Stimulated activated CD4-positive, alpha-beta T cell treated with anti-CD3 and anti-CD28 coated beads, Interleukin-15, amount 100 ng/mL, for 1 hour (primary cell): ENCODE measurements at places on chromosomes 5 and 9.

DNA sequence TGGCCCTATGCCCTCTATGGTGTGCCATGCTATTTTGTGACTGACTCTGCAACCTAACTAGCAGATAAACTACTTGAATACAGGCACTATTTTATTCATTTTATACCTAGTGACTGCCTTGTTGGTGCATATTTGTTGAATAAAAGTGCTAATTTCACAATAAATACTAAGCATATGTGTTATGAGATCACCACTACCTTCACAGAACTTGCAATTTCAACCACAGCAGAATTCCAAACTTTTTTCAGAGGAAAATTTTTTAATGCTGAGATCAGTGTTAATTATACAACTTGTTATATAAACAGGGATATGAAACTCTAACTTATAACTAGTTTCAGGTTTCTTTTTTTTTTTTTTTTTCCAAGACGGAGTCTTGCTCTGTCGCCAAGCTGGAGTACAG is 94.8 kb downstream of the NR3C1 start:
- DNase-seq = no peak

GRCh38 chr9:84121991-84122523 is 141.5 kb downstream of the RMI1 start:
- DNase-seq = no peak

DNA sequence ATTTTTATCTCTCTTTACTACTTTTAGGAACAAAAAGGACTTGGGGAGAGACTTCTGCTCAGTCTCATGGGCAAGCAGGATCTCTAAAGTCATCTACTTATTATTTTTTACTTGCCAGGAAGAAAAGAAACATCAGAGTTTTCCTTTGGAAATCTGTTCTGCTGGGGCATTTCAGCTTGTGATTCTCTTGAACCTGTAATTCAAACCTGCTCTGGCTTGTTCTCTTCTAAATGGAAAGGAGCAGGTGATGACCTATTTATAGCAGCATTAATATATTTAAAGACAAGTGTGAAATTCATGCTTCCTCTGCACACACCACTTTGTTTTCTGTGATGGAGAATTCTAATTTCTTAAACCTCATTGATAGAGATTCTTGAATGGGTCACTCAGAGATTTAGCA is 2.0 kb downstream of the ADCY2 start:
- DNase-seq = no peak

DNA sequence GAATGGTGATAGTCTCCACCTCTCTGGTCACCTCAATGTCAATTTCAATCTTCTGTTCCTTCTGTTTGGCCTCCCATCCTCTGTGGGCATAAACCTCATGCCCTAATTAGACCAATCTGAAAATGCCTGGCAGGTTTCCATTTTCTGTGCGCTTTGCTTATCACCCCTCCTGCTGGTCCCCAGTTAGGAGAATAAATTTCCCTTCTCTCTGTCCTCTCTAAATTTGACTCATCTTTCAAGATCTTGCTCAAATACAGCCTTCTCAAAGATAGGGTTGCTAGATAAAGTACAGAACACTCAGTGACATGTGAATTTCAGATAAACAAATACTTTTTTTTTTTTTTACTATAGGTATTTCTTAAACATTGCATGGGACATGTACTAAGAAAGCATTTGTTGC is 69.4 kb upstream of the CD180 start:
- no peak for DNase-seq

- no peak for DNase-seq
Observed at GRCh38 chr5:68220914-68221313, 5.4 kb downstream of the PIK3R1 start.

GRCh38 chr5:16593013-16593412 is 23.8 kb downstream of the RETREG1 start:
- DNase-seq = no peak

- no peak for DNase-seq
Observed at GRCh38 chr9:121851641-121852091, 200.2 kb downstream of the DAB2IP start.

- DNase-seq = no peak
Observed at GRCh38 chr5:9538504-9538903, 7.4 kb downstream of the SEMA5A start.

- DNase-seq = no peak
Observed at GRCh38 chr5:62258654-62259053, 47.4 kb upstream of the KIF2A start.

DNA sequence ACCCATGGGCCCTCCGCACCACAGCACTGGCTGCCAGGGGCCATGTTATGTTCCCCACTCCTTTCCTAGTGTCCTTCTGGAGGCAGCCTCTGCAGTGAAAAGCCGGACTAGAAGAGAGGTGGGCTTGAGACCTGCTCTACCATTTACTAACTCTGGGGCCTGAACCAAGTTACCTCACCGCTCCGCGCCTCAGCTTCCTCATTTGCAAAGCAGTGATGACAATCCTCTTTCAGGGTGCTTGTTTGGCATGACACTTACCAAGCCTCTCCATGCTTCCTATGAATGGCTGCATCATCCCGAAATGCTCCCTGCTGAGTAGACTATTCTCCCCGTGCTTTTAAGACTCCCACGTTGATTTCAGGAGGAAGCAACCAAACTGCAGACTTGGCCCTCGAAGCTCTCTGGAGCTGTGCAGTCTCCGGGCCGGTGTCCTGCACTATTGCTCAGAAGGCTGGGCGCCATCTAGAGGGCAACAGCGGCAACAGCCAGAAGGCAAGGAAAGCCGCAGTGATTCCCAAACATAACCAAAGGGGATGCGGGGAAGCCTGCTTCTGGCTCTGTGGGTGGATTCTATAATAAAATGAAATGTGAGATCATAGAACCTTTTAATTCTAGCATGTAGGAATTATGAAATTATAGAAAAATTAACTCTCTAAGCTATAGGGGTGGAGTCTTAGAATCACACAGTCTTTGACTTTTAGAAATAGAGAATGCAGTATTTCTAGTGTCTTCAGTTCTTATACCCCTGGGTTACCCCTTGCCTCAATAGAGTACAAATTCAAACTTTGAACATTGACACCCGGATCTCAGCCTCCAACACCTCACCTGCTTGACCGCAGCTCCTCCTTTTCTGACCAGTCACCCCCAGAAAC is 599.8 kb upstream of the BRINP1 start:
- DNase-seq = peak; percentile 6

DNA sequence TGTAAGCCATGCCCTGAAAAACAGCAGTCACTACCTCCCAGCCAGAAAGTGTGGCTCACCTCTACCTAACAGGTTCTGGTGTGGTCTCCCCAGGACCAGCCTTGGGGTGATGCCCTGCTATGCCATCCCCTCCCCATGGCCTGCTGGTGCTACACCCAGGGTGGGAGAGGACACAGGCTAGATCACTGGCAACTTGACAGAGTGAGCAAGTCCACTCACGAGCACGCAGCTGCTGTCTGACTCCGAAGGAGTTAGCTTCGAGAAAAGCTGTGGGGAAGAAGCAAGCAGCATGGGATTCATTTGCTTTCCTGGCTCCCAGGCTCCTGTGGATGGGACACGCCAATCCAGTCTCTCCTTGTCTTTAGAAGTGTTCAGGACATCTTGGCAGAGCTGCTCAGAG is 102.2 kb downstream of the COL5A1 start:
- DNase-seq = no peak

GRCh38 chr9:131559421-131560000 is 14.2 kb downstream of the PRRT1B start:
- no peak for DNase-seq

DNA sequence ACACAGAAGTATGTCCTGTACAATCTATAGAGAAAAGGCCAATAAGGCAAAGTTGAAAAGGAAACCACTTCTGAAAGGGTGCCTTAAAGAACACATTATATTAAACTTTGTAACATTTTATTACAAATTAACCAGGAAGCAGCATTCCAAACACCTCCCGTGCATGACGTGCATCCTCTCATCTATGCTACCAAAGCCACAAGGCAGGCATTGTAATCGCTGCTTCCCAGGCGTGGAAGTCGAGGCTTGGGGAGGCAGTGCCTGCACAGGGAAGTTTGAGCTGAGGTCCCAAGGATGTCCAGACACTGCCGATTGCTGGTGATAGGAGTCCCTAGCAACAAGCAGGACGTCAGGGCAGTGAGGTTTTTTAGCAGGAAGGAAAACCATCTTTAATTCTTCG is 44.3 kb upstream of the BARHL1 start:
- DNase-seq = no peak

GRCh38 chr9:82991671-82992070 is 71.3 kb downstream of the RASEF start:
- DNase-seq = no peak

DNA sequence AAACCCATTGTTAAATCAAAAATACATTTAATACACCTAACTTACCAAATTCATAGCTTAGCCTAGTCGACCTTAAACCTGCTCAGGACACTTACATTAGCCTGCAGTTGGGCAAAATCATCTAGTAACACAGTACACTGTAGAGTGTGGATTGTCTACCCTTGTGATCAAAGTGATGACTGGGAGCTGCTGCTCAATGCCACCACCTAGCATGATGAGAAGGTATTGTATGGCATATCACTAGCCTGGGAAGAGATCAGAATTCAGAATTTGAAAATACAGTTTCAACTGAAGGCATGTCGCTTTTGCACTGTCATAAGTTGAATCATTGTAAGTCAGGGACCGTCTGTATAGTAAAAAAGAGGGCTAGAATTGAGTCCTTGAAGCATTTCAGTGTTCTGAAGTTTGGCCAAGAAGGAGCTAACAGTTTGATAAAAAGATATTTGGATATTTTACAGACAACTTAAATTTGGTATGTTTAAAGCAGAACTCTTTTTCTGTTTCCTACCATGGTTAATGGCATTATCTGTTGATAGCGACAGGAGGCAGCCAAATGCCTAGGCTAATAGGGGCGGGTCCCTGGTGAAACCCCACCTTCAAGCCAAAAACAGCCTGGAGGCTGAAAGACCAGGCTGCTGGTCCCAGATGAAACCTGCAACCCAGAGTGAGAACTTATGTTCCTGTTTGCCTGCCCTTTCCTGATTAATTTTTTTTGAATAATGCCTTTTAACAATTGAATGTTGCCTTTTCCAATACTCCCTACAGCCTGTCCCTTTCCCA is 23.0 kb downstream of the SMIM15 start:
- no peak for DNase-seq

DNA sequence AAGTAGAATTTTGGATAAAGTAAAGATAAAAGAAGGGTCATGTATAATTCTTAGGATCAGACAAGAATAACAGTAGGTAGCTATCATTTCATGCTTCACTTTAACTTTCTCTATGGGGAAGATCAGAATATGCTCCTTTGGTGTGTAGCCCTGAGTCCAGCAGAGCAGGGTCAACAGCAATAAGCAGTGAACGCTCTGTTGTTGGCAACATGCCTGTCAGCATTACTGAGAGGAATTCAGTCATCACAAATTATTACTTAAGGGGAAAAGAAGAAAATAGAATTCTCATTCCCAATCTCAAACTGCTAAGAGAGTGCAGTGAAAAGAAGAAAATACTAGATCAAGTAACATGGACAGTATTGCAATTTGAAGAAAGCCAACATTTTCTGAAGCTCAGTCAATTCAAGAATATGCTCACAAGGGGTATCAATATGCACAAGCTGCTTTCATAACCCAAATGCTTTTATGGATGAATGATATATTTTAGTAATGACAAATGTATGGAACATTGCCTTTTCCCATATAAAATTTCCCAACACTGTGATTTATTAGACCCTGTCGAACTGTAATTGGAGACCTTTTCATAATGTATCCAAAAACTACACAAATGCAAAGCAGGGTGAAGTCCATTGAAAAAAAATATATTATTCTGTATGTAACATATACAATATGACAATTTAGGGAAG is 1359.4 kb downstream of the EFNA5 start:
- no peak for DNase-seq

GRCh38 chr9:121294151-121294743 is 26.3 kb downstream of the GSN start:
- no peak for DNase-seq

GRCh38 chr9:109101810-109102209 is 17.9 kb downstream of the TMEM245 start:
- DNase-seq = no peak

- no peak for DNase-seq
Observed at GRCh38 chr9:79014929-79015699, 556.7 kb upstream of the TLE4 start.

GRCh38 chr9:14080959-14081542 is 232.9 kb downstream of the NFIB start:
- no peak for DNase-seq

- DNase-seq = no peak
Observed at GRCh38 chr5:53109056-53109442, 508 bp downstream of the MOCS2 start.

DNA sequence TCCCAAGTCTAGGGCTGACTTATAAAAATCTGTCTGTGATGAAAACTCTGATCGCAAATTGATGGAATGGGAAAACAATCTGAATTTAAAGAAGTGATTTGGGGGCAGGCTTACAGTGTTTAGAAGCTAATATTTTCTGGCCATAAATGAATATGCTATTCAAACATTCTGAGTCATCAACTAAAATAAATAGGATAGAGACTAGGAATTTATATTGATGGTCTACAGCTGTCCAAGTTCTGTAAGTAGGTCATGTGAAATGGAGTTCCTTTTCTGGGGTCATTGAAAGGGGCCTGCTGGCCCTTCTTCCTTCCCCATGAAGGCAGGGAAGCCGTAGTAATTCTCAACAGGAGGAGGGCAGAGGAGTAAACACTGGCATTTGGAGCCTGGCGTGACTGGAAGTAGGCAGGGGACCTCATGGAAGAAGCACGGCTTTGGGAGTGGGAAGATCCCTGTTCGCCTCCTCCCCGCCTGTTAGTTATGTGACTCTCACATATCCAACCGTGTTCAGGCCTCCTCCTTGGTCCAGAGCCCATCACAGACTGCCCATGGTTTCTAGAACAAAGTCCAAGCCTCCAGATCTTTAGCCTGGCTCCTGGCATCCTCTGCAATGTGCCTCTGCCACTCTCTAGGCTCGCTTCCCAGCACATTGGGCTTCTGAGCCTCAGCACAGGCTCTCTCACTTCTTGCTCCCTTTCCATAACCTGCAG is 31.7 kb downstream of the ALG2 start:
- no peak for DNase-seq
